ENCODE measurements at places on chromosomes 4 and X.

DNA sequence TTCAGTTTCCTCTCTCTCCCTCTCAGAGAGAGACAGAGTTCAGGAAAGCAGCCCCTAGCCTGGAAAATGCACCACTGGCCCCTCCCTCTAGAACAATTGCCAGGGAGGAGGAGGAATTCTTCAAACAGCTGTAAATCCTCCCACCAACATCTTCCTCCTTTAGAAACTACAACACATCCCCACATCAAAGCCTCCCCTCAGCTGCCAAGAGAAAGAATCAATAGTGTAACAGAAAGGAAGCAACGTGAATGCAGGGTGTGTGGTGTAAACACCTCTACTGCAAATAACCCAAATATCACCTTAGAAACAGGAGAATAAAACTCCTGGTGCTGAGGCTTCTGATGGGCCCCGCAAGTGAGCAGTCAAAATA, 249.9 kb upstream of the GATB start:
- no peak for DNase-seq

DNA sequence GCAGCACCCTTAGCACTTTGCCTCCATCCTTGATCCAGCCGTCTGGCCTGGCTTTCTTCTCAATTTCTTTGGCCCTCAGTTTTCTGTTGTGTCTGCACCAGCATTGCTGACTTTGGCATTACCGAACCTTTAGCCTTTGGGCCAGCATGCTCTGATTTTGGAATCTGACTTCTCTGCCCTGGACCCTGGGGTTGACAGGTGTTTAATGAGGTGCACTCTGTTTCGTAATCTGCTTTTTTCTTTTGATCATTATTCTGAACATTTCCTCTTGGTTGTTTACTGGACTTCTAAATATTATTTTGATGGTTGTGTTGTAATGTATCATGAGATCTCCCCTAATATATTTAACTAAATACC, 71.5 kb upstream of the ENPP6 start:
- no peak for DNase-seq

- no peak for DNase-seq
These were observed 164.3 kb upstream of the MAMLD1 start for GRCh38 chrX:150198776-150199175.

- no peak for DNase-seq
These were observed 144.5 kb downstream of the SMIM20 start for GRCh38 chr4:26058537-26058936.

GRCh38 chrX:119455264-119455663, 13.0 kb upstream of the SLC25A5 start:
- no peak for DNase-seq

- DNase-seq: no peak
These were observed 3.0 kb downstream of the STOX2 start for GRCh38 chr4:183907871-183908683.

- no peak for DNase-seq
These were observed 57.4 kb downstream of the SCD5 start for GRCh38 chr4:82741188-82741587.

DNA sequence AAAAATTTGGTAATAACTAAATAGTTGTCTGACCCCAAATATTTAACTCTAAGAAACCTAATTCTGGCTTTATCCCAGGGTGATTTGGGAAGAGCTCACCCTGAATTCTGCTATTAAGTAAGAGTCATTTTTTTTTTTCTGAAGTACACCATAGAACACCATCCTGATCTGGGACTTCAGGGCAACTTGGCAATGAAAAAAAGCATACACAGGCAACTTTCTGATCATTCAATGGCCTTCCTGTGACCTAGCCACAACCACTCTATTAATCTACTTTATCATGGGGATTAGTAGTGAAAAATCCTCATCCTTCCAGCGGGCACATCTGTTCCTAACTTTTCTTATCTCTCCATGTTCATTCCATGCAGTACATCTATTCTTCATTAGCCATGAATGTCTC, 333.2 kb upstream of the MAD2L1 start:
- DNase-seq: no peak

DNA sequence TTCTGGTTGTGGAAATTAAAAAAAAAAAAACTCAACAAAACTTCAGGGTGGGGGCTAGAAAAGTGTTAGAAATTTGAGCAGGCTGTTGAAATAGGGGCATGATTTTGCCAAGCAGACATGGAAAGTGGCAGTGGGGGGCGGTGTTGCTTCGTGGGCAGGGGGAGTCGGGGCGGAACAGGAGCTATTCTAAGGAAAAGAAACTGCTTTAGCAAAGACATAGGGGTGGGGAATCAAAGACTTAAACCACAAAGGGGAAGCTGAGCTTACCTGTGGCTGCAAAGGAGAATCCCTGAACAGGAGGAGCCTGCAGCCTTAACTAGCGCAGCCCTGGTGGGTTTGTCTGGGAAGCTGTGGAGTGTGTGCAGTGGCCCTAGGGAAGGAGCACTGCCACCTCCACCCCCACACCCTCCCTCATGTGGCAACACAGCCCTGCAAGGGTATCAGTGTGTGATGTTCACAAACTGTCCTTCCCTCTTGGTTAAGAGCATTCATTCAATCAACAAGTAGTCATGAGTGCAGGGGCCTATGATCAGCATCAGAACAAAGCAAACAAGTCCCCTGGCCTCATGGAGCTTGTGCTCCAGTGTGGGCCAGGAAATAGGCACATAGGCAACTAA, 20.5 kb downstream of the SEL1L3 start:
- no peak for DNase-seq

GRCh38 chrX:16695079-16695676, 17.3 kb downstream of the CTPS2 start:
- peak; percentile 29 for DNase-seq

- DNase-seq: no peak
These were observed 12.8 kb downstream of the TBC1D9 start for GRCh38 chr4:140743194-140743931.

DNA sequence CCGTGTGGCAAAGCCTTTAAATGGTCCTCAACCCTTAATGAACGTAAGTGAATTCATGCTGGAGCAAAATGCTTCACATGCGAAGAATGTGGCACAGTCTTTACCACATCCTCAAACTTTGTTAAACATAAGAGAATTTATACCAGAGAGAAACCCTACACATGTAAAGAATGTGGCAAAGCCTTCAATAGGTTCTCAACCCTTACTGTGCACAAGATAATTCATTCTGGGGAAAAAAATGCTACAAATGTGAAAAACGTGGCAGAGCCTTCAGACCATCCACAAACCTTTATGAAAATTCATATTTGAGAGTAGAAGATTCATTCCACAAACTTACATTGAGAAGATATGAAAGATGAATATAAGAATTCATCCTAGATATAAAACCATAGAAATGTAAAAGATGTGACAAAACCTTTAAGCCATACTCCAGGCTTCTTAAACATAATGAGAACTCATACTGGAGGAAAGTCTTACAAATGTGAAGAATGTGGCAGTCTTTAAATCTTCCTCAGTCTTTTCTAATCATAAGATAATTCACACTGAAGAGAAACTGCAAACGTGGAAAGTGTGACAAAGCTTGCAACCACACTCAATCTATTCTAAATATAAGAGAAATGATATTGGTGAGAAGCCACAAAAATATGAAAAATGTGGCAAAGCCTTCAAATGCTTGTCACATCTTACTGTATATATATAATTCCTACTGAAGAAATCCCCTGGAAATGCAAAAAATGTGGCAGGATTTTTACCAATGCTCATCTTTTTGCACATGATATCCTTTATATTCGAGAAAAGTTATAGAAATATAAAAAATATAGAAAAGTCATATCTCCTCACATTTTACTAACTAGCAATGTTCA, 36.9 kb downstream of the ZNF141 start:
- no peak for DNase-seq

GRCh38 chr4:54099748-54100574, at the start of gene GSX2:
Gene GSX2, plus strand, starts transcription at chr4:54100163. Its CDS starts 182 bp downstream, at chr4:54100345.
- DNase-seq: no peak

DNA sequence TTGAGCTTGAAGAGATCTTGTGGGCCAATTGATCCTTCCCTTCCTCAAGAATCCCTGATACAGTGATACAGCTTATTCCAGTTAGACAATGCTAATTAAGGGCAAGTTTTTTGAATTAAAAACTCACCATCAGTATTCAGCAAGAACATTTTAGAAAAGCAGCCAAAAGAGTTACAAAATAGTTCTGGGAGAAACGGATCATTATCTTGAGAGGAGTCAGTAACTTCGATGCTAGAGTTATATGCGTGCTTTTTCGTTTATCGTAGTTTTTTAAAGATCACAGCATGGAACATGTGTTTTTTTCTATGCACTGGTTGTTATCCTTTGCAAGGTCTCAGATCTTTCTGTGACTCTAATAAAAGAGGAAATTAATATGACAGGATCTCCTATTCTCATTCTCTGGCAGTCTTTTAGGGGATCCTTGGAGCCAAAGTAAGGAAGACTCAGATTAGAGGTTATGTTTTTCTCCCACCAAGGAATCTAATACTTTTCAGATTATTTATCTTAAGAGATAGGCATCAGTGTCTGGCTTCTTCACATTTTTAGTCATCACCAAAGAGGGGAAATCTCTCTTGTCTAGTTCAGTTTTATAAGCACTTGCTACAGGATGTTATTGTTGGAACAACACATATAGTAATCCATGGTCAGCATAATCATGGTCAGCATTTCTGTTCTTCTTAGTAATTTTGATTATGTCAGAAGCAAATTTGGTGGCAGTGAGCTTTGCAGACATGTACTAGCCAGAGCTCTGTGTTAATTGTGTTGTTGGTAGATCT, 109.7 kb downstream of the PDLIM5 start:
- no peak for DNase-seq

DNA sequence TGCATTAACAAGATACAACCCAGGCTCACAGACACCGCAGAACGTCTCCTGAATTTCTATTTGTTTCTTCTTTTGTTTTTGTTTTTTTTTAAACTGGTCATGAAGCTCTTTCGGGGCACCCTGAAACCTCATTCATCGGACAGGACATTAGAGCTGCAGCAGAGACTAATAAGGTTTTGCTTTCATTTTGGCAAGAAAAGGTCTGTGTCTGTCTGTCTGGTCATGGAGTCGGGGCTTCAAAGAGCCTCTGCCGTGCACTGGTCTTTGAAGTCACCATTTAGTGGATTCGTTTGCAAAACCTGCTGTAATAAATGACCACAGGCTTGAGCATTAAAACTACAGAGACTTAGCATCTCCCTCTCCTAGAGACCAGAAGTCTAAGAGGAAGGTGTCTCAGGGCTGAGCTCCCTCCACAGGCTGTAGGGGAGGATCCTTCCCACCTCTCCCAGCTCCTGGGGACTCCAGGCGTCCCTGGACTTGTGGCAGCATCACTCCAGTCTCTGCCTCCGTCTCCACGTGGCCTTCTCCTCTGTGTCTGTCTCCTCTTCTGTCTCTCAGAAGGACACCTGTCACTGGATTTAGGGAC, 247.5 kb downstream of the CRLF2 start:
- DNase-seq: no peak

- no peak for DNase-seq
These were observed 75.3 kb upstream of the MXD4 start for GRCh38 chr4:2337131-2337723.

DNA sequence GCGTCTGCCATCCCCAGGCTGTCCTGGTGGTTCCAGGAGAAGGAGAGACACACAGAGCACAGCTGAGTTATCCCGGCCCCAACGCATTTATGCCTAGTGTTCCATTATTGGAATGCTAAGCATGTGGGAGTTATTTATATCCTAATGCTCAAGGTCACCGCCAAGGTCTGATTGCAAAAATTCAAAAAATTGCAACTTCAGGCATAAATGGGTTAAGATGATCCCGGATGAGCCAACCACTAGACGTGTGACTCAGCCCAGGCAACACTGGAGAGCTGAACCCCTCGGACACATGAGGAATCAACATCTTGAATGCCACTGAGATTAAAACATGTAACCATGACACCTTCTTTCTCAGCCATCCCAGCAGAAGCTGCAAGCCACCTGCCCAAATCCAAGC, 3.8 kb upstream of the ZCCHC4 start:
- DNase-seq: no peak

DNA sequence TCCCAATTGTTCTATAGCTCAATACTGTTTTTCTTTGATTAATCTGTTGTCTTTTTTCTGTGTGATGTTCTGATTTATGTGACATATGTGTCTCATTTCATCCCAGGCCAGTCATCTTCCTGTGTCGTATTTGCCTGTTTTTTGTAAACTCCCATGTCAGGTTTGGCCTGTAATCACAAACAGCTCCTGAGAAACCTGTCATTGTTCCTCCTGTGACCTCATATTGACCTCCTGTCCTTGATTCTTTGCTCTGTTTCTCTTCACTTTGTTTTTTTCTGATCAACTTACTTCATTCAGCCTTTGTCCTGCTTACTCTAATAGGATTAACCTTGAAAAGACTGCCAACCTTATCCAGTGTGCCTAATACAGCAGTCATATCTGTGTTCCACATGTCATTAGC, 438.3 kb downstream of the CFAP47 start:
- DNase-seq: no peak

DNA sequence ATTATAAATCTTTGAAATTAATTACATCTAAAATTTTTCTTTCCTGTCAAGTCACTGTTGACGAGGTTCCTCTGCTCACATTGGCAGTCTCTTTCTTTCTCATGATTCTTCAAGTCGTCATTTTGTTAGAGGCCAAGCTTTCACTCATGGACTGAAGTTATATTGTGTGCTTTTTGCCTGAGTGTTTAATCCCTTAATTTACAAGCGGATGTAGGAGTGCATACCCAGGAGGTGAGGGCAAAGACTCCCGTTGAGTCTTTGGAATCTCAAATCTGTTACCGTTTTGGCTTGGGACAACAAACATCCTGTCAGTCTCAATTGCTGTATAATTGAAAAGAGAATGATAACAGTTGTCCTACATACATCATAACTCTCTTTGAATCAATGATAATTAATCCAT, 345.0 kb downstream of the TRIML1 start:
- DNase-seq: no peak

- no peak for DNase-seq
These were observed 153.5 kb upstream of the PJA1 start for GRCh38 chrX:69318651-69319340.

GRCh38 chrX:71420686-71421085, 54.5 kb downstream of the TAF1 start:
- no peak for DNase-seq

DNA sequence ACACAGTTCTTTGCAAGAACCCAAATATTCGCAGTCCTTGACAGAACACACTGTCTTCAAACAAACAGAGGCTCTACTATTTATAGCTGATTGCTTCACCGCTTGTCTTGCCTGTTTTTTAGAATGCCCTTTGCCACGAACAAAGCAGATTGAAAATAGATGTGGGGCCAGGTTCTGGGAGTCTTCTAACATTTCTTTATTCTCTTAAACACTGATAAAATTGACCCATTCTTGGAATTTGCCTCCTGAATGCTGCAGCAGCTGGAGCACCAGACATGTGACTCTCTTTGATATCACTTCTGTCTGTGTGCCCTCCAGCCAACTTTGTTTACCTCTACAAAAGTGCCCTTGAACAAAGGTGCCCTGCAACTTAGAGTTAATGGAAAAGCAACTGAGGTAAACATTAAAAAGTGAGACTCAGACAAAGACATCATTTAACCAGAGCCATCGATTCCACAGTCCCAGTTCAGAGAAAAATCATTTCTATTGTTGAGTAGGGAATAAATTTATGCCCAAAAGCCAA, 64.2 kb upstream of the SPP1 start:
- no peak for DNase-seq

GRCh38 chr4:189293459-189293858, 647.2 kb upstream of the FRG1 start:
- DNase-seq: no peak

All from stimulated activated CD8-positive, alpha-beta memory T cell treated with anti-CD3 and anti-CD28 coated beads, Interleukin-4, amount 100 ng/mL, for 4 hours (primary cell).